Activated CD4-positive, alpha-beta memory T cell treated with anti-CD3 and anti-CD28 coated beads for 36 hours (primary cell): ENCODE measurements at places on chromosomes 1 and 21. TPM values are rescaled to one million over a fixed set of nuclear protein-coding genes. Genes with fewer than 3 reads are reported as not detected.

Gene PEX10
- 14.8 TPM for total RNA-seq

Gene SEC16B
- total RNA-seq = not detected

Gene PLEKHN1
- 6.0 TPM for total RNA-seq

Gene PTPRC
- 503 TPM for total RNA-seq

Gene OTUD7B
- total RNA-seq = 24.7 TPM

Gene PKLR
- not detected for total RNA-seq

Gene PINK1
- total RNA-seq = 4.4 TPM

Gene KRTAP19-1
- total RNA-seq = not detected
